ENCODE measurements at places on chromosomes 6 and 20.

DNA sequence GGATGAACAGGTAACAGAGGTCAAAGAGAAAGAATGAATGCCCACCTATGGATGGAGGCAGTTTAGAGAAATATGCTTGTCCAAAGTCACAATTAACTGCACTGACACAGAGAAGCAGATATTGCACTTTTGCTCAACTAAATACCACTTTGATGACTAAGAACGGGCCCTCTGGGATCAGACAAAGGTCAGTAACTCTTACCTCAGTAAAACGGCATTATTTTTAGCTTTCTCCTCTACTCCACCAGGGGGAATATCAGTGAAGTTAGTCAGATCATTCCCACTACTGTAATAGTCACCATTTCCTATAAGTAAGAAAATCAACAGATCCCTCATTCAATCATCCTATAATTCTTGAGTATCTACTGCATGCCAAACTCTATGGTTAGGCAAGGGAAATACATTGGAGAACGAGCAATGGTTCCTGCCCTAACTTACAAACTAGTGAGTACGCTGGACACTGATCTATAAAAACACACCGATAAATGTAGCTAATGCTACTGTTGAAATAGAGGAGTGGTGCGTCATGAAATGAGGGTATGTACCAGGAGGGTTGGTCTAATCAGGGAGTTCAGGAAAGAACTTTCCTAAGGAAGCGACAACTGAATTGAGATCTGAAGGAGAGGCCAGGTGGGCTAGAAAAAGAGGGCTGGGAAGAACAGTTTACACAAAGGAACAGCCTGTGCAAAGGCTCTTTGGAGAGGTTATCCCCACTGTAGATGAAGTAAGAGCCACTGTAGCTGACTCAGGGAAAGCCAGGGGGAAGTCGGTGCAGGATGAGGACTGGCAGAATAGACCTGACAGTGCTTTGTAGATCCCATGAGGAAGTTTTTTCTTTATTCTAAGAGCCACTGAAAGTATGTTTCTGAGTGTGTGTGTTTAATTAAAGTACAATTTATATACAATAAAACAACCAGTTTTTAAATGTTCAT is 9.2 kb downstream of the ECI2 start:
- DNase-seq: peak; percentile 40

GRCh38 chr6:37714836-37715420 is 17.2 kb upstream of the MDGA1 start:
- DNase-seq: no peak

GRCh38 chr6:44906761-44907160 is 421.4 kb upstream of the RUNX2 start:
- no peak for DNase-seq

DNA sequence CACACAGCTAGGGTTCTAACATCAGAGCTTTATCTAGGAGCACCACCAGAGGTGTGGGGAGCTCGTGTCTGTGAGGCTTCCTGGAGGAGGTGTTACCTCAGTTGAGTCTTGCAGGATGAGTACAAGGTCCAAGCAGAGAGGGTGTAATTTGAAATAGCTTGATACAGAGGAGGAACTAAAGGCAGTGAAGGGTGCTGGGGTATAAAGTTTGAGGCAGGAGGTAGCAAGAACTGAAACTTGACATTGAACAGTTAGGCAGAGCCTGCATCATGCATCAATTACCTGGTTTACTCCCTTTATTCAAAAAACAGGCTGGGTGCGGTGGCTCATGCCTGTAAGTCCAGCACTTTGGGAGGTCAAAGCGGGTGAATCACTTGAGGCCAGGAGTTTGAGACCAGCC is 241.2 kb downstream of the UST start:
- no peak for DNase-seq

DNA sequence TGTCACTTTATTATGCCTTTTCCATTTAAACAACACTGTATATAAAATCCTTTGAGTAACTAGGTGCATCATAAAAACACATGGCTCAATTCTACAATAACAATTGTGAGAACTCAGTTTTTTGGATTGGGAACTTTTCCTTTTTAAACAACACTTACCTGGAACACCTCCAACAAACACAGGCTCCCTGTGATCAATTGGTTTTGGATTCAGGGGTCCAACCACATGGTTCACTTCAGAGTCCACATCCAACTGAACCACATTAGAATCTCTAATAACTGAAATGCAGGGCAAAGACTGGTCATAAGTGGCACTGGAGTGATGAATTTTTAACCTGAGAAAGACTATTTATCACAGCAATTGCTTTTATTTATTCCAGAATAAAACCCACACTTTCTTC is 26.5 kb downstream of the FAM229B start:
- DNase-seq: no peak

DNA sequence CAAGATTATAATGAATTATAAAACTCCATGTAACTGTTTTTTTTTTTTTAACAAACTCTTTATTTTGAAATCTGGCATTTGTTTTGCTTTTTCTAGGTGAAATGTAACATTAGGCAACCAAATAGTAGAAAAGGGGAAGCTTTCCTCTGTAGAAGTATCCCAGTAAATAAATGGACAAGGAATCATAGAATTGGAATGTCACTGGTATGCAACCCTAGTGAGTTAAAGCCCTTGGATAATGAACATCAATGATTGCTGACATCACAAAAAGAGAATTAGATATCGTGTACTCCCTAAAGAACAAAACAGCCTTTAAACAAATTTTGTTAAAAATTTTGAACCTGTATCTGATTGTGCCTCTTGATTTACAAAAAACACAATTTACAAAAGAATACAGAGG is 93.9 kb upstream of the OGFRL1 start:
- no peak for DNase-seq

- DNase-seq: no peak
These were observed 1.3 kb downstream of the YWHAB start for GRCh38 chr20:44886828-44887227.

DNA sequence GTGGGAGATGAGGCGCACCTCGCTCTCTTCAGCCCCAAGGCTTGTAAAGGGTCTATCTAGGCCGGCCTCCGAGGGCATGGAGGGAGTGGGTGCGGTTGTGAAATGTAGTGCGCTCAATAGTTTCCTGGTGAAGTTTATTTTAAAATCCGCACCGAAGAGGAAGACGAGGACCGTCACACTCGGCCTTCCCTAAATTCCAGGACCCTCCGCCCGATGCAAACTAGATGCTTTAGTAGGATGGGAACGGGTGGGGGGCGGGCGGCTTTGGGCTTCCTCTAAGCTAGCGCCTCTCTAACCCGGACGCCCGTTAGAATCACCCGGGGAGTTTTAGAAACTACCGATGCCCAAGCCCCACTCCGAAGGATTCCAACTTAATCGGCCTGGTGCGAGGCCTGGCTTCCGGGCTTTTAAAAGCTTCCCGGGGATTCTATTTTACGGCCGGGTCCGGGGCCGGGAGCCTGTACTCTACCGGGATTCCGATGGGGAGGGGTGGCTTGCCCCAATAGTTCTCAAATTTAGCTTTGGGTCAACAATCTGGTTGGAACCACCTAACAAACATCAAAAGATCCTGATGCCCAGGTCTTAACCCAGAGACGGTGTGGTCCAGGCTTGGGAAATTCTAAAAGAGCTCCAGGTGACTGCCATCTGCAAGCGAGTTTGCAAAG is 548 bp upstream of the BCAS4 start:
- no peak for DNase-seq

GRCh38 chr6:132122871-132123270 is 171.7 kb upstream of the CCN2 start:
- no peak for DNase-seq

GRCh38 chr6:43963877-43964658 is 163.2 kb downstream of the MRPL14 start:
- no peak for DNase-seq

- DNase-seq: peak; percentile 22
These were observed 38.6 kb upstream of the SENP6 start for GRCh38 chr6:75563032-75563431.

DNA sequence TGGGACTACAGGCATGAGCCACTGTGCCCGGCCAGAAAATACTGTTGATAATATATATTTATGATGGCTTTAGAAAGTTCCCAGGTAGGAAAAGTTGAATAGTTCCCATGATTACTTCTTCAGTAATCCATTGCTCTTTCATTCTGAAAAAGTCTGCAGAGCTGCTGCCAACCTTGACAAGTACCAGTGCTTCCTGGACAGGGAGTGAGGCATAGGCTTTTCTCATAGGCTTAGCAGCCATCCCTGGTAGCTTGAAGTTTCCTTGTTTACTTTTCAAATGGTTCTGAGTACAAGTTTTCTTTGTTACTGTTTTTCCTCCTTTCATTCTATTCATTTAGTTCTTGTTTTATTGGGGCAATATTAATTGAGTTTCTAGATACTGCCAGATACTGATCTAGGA is 7.8 kb downstream of the RWDD1 start:
- DNase-seq: no peak

DNA sequence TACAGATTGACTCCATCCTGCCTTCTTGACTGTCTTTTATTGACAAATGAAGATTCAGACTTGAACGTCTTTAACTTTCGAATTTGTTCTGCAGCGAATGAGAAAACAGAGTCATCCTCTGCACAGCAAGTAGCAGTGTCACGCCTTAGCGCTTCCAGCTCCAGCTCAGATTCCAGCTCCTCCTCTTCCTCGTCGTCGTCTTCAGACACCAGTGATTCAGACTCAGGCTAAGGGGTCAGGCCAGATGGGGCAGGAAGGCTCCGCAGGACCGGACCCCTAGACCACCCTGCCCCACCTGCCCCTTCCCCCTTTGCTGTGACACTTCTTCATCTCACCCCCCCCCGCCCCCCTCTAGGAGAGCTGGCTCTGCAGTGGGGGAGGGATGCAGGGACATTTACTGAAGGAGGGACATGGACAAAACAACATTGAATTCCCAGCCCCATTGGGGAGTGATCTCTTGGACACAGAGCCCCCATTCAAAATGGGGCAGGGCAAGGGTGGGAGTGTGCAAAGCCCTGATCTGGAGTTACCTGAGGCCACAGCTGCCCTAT is 12.2 kb downstream of the BRD2 start:
- DNase-seq: no peak

All from SW480 (cell line).